ENCODE measurements at places on chromosomes 3 and 15. TPM values are rescaled to one million over a fixed set of nuclear protein-coding genes. Genes with fewer than 3 reads are reported as not detected.
A peak's percentile ranks its signal among the peaks of the same experiment; 100 is the strongest.

The ITGB5 gene
- 332 TPM for total RNA-seq

The GCHFR gene
- total RNA-seq: 7.7 TPM

The LSAMP gene
- total RNA-seq: 7.8 TPM

The CD200 gene
- 45.3 TPM for total RNA-seq

The BTLA gene
- 0.99 TPM for total RNA-seq

The FBN1 gene
- total RNA-seq: 167 TPM

The CNTN3 gene
- 9.8 TPM for total RNA-seq

- peaks cover 3% of the 10 kb centered on the region for H3K36me3 ChIP-seq
- no peaks in the 10 kb centered on the region for H3K4me1 ChIP-seq
- H3K4me3 ChIP-seq: no peak overlapping the region
- no peaks in the 10 kb centered on the region for H3K27me3 ChIP-seq
- H3K27ac ChIP-seq: no peak overlapping the region
Observed at GRCh38 chr3:33001889-33002288, 50.4 kb downstream of the CCR4 start.

DNA sequence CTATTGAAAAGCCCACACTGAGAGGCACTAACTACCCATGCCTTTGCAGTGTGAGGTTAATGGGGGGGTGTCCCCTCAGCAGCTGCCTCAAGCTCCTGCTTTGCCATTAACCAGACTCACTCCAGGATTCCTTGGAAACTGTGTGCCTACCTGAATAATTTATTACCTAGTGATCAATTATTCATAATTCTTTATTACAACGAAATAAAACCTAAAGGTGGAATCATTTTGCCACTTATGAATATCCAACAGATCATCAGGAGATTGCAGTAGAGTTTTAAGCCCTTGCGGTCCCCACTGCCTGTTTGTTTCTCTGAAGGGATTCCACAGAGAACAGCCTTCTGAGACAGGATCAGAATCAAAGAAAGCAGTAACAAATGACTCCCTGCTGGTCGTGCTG lies 23.3 kb downstream of the NEK11 start:
- H3K27ac ChIP-seq: no peak overlapping the region
- H3K36me3 ChIP-seq: no peaks in the 10 kb centered on the region
- H3K27me3 ChIP-seq: no peaks in the 10 kb centered on the region
- H3K4me1 ChIP-seq: no peaks in the 10 kb centered on the region
- no peak for DNase-seq

GRCh38 chr3:47885168-47885567 lies 82.2 kb downstream of the DHX30 start:
- no peak overlapping the region for H3K4me3 ChIP-seq
- no peak for DNase-seq
- no peaks in the 10 kb centered on the region for H3K36me3 ChIP-seq
- no peaks in the 10 kb centered on the region for H3K27me3 ChIP-seq

DNA sequence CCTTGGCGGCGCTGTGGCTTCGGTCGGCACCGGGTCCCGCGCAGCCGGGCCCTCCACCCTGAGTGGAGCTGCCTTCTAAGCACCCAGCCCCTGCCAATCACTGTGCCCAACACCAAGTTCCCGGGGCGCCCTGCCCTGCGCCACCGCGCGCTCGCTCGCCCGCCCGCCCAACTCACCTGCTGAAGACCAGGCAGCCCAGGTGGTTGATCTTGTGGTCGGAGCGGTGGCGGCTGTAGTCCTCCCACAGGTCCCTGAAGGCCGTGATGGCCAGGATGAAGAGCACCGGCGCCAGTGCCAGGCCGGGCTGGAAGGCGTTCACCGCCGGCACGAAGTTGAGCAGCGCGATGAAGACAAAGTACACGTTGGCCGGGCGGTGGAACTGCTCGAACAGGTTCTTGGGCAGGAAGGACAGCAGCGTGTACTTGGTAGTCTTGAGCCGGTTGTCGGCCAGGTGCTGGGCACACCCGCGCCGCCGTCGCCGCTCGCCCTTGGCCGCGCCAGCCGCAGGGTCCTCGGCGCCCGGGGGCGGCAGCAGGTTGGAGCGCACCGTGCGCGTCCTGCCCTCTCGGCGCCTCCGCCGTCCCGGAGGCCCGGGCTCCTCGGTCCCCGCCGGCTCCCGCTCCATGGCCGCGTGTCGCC lies 536 bp downstream of the ATP10A start:
- no peaks in the 10 kb centered on the region for H3K4me1 ChIP-seq
- H3K36me3 ChIP-seq: no peaks in the 10 kb centered on the region
- H3K27me3 ChIP-seq: no peaks in the 10 kb centered on the region
- DNase-seq: peak; percentile 62

DNA sequence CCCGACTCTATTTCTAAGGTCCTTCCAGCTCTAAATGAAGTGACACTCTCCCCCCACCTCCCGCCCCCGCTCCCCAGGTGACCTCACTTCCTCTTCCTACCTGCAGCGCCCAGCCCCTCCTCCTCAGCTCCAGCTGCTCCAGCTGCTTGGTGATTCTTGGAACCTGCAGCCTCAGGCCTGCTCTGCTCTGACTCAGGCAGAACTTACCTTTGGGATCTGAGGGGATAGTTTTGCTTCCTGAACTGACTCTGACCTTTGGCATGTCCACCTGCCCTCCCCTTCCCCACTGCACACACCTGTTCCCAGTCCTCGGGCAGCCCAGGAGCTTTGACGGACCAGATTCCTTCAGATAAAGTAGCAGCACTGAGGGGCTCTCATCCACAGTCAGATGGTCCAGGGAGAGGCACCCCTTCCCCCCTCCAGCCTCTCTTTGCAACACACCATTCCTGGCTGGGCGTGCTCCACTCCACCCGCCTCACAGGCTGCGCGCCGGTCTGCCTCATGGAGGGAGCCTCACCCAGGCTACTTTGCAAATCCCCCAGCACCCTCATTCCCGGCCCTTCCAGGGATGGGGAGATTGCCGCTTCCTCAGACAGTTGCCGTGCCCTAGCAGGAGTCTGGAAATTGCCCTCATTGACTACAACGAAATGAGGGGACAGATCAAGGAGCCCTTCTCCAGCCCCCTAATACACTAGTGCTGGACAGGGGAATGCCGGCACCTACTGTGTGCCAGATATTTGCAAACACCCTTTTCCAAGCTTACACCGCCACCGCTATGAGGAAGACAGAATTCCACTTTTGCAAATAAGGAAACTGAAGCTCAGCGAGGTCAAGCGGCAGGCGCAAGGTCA lies 692 bp upstream of the C15orf39 start:
- no peaks in the 10 kb centered on the region for H3K27me3 ChIP-seq
- H3K36me3 ChIP-seq: no peaks in the 10 kb centered on the region
- peak overlapping the region; percentile 60 for H3K4me3 ChIP-seq
- no peaks in the 10 kb centered on the region for H3K4me1 ChIP-seq

GRCh38 chr3:156181509-156181908 lies 61.1 kb downstream of the KCNAB1 start:
- H3K27me3 ChIP-seq: no peaks in the 10 kb centered on the region
- no peaks in the 10 kb centered on the region for H3K36me3 ChIP-seq
- no peak for DNase-seq
- no peak overlapping the region for H3K4me3 ChIP-seq

GRCh38 chr15:50162969-50163718 lies 18.9 kb upstream of the SLC27A2 start:
- H3K27me3 ChIP-seq: no peaks in the 10 kb centered on the region
- no peaks in the 10 kb centered on the region for H3K4me1 ChIP-seq
- DNase-seq: no peak
- no peak overlapping the region for H3K4me3 ChIP-seq
- H3K36me3 ChIP-seq: no peaks in the 10 kb centered on the region

GRCh38 chr3:113006359-113007056 lies 15.7 kb downstream of the GTPBP8 start:
- H3K4me1 ChIP-seq: no peaks in the 10 kb centered on the region
- no peak for DNase-seq
- H3K27ac ChIP-seq: no peak overlapping the region
- no peaks in the 10 kb centered on the region for H3K27me3 ChIP-seq

GRCh38 chr15:93020976-93021772 lies 67.8 kb downstream of the RGMA start:
- H3K27ac ChIP-seq: no peak overlapping the region
- no peaks in the 10 kb centered on the region for H3K27me3 ChIP-seq
- H3K4me1 ChIP-seq: no peaks in the 10 kb centered on the region
- DNase-seq: no peak
- H3K36me3 ChIP-seq: peaks cover 12% of the 10 kb centered on the region

DNA sequence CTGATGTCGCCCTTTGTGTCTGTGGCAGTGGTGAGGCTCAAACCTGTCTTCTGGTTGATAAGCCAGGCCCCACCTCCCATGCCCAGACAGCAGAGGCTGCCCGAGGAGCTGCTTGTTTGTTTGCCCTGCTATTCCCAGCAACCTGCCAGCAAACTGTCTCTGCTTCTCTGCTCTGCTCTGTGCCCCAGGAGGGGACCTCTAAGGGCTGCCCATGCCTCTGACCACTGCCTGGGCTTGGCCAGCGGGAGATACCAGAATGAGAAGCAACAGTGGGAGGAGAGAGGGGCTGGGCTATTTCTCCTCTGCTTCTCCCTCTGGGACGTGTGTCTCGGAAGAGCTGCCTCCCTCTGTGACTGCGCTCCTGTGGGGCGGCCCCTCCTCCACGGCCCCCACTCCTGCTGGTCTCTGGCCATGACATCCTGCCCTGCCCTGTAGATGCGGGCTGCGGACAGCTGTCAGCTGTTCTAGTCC lies 213.1 kb downstream of the RPLP1 start:
- H3K4me1 ChIP-seq: no peaks in the 10 kb centered on the region
- H3K4me3 ChIP-seq: no peak overlapping the region
- DNase-seq: no peak
- no peak overlapping the region for H3K27ac ChIP-seq
- no peaks in the 10 kb centered on the region for H3K27me3 ChIP-seq
- H3K36me3 ChIP-seq: no peaks in the 10 kb centered on the region

DNA sequence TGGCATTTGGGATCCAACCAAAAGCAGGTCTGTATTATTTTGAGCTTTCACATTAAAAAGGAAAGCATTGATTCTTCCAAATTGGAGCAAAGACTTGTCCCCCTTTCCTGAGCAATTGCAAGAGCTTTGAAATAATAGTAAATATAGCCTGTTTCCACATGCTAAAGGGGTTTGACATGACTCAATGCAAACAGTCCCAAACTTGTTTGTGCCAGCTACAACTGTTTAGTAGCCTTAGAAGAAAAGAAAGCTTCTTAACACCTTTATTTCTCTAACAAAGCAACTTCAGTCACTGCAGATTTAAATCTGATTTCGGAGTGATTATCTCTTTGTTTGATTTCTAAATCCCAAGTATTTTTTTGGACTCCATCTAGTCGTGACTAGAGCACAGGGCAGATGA lies 180.2 kb downstream of the SEMA6D start:
- no peak overlapping the region for H3K27ac ChIP-seq
- no peaks in the 10 kb centered on the region for H3K27me3 ChIP-seq
- no peak for DNase-seq
- no peaks in the 10 kb centered on the region for H3K4me1 ChIP-seq
- H3K36me3 ChIP-seq: no peaks in the 10 kb centered on the region

DNA sequence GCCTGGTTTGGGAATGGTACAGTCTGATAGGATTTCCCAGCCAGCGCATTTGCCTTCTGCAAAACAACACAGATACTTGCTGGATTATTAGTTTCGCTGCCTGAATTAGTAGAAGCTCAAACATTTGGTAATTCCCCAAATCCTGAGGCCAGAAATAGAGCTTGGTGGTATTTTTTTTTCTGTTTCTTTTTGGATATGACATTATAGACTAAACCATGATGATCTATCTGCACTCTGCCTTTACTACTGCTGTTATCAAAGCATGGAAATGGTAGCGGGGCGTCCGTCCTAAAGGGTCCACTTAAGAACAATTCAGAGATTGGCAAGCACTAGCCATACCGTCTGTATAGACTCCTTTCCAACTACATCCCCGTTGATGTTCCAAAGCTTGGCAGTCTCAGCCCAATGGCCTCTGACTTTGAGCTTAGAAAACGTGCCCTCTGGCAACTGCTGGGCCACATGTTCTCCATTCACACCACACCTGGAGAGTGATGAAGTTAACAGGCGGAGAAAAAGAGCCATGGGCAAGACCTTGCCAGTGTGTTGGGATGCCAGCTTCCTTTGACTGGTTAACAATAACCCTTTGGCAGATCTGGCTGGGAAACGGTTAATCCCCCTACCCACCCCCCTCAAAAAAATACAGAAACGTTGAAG lies 241.0 kb upstream of the NR2F2 start:
- no peaks in the 10 kb centered on the region for H3K27me3 ChIP-seq
- no peaks in the 10 kb centered on the region for H3K4me1 ChIP-seq
- no peak for DNase-seq
- no peak overlapping the region for H3K4me3 ChIP-seq
- no peaks in the 10 kb centered on the region for H3K36me3 ChIP-seq
- H3K27ac ChIP-seq: no peak overlapping the region

GRCh38 chr15:47764666-47765065 lies 47.4 kb downstream of the SEMA6D start:
- H3K27me3 ChIP-seq: no peaks in the 10 kb centered on the region
- no peak overlapping the region for H3K27ac ChIP-seq
- H3K4me3 ChIP-seq: no peak overlapping the region
- H3K36me3 ChIP-seq: peaks cover 10% of the 10 kb centered on the region
- no peak for DNase-seq

- H3K4me1 ChIP-seq: no peaks in the 10 kb centered on the region
- H3K27me3 ChIP-seq: no peaks in the 10 kb centered on the region
- no peak overlapping the region for H3K27ac ChIP-seq
- DNase-seq: no peak
- H3K4me3 ChIP-seq: no peak overlapping the region
Observed at GRCh38 chr15:41917767-41918430, 24.0 kb upstream of the SPTBN5 start.

GRCh38 chr3:157148196-157148889 lies 11.6 kb downstream of the CCNL1 start:
- DNase-seq: no peak
- no peaks in the 10 kb centered on the region for H3K4me1 ChIP-seq
- H3K27me3 ChIP-seq: no peaks in the 10 kb centered on the region
- H3K36me3 ChIP-seq: peaks cover 5% of the 10 kb centered on the region

- no peaks in the 10 kb centered on the region for H3K27me3 ChIP-seq
- no peak overlapping the region for H3K4me3 ChIP-seq
- no peaks in the 10 kb centered on the region for H3K36me3 ChIP-seq
- no peaks in the 10 kb centered on the region for H3K4me1 ChIP-seq
- DNase-seq: no peak
Observed at GRCh38 chr3:125072749-125073389, 17.1 kb upstream of the HEG1 start.

- H3K27ac ChIP-seq: no peak overlapping the region
- no peaks in the 10 kb centered on the region for H3K4me1 ChIP-seq
- no peaks in the 10 kb centered on the region for H3K36me3 ChIP-seq
- H3K4me3 ChIP-seq: no peak overlapping the region
- no peak for DNase-seq
Observed at GRCh38 chr3:102390171-102390864, 44.5 kb upstream of the ZPLD1 start.

DNA sequence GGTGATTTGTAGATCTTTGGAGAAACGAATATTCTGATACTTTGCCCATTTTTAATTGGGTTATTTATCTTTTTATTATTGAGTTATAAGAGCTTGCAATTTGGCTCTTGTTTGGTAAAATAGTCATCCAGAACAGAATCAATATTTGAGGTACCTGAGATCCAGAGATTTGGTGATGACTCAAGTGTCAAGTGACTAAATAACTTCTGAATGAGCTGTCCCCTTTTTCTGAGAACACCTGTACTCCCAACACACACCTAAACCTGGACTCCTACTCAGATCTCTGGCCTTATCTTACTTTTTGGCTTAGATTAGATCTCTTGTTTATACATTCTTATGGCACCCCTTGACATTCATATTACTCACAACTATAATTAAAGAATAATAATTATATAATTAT lies 3.1 kb upstream of the TRA2B start:
- no peak for DNase-seq
- no peaks in the 10 kb centered on the region for H3K36me3 ChIP-seq
- H3K4me1 ChIP-seq: no peaks in the 10 kb centered on the region
- no peak overlapping the region for H3K27ac ChIP-seq
- no peak overlapping the region for H3K4me3 ChIP-seq
- no peaks in the 10 kb centered on the region for H3K27me3 ChIP-seq

- H3K36me3 ChIP-seq: no peaks in the 10 kb centered on the region
- H3K4me1 ChIP-seq: no peaks in the 10 kb centered on the region
- DNase-seq: no peak
- no peak overlapping the region for H3K27ac ChIP-seq
Observed at GRCh38 chr15:81481346-81481745, 107.3 kb upstream of the TMC3 start.
